ENCODE measurements at places on chromosomes 6 and 20.
A peak's percentile ranks its signal among the peaks of the same experiment; 100 is the strongest.

- DNase-seq = no peak
Observed at GRCh38 chr20:32975698-32976674, 28.2 kb downstream of the SUN5 start.

DNA sequence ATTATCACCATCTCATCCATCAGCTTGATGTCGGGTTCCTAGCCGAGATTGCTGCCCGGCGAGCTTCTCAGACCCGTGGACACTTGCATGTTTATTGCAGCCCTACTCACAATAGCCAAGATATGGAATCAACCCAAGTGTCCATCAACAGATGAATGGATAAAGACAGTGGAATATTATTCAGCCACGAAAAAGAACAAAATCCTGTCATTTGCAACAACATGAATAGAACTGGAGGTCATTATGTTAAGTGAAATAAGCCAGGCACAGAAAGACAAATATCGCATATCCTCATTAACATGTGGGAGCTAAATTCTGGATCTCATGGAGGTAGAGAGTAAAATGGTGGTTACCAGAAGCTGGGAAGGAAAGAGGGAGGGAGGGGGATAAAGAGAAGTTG, 49.1 kb upstream of the SLC2A12 start:
- no peak for DNase-seq

- DNase-seq = peak; percentile 28
Observed at GRCh38 chr6:49806145-49806544, 19.1 kb upstream of the PGK2 start.

GRCh38 chr20:49320460-49320859, 42.6 kb upstream of the ZNFX1 start:
- no peak for DNase-seq

DNA sequence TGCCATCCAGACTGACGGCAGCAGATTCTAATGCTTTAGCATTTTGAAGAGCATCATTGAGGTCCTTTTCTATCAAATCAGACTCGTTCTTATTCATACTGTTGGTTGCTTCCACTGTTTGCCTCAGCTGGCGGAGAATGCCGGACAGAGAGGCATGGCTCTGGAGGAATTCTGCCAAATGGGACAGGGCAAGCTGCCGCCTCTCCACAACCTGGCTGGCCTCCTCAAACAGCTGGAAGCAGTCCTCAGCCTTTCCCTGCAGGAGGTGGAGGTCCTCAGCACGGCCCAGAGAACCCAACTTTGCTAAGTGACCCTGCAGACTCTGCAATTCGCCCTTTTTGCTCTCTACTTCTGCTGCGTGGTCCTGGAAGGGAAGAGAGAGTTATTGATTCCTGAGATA, 220.5 kb downstream of the SYNE1 start:
- DNase-seq = no peak

DNA sequence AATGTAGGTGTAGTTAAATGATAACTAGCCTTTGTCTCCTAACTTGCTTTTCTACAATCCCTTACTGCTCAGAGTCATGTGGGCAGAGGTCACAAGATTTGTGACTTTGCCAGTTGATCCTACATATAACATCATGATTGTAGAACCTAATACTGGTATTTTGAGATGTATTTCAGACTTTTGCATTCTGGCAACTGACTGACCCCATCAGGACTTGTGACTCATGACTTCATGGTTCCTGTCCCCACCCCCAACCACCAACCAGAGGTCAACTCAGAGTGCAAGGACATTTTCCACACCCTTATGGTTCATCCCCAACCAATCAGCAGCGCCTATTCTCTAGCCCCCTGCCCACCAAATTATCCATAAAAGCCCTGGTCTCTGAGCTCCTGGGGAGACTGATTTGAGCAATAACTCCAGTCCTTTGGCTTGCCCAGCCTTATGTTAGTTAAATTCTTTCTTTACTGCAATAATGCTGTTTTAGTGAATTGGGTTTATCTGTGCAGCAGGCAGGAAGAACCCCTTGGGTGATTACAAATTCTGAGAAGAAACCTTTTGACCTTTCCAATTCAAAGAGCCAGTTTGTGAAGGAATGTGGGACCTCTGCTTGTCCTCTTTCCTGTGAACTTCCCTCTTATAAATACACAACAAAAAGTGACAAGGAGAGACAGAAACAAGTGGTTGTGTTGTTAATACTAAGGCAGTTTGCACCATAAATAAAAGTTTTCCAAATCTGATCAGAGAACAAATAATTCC, 588.7 kb downstream of the UTRN start:
- no peak for DNase-seq

DNA sequence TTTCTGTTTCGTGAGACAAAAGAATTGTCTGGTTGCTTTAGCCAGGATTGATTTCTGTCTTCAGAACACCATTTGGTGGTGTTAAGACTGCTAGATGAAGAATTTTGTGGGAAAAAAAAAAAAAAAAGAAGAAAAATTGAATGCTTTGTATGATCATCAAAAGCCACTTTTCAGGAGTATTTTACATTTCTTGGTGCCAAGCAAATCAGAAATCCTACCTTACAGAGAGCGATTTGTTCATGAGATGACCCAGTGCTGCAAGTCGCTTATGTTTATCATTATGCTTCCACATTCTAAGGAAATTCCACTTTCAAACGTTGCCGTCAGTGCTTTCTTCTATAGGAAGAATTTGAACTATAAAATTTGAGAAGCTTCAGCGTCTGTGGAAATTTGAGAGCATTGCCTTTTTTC, 228.7 kb downstream of the BCKDHB start:
- no peak for DNase-seq

- no peak for DNase-seq
Observed at GRCh38 chr20:15976047-15976736, 597.1 kb downstream of the KIF16B start.

GRCh38 chr20:63087872-63088680, 81.3 kb upstream of the BHLHE23 start:
- no peak for DNase-seq

DNA sequence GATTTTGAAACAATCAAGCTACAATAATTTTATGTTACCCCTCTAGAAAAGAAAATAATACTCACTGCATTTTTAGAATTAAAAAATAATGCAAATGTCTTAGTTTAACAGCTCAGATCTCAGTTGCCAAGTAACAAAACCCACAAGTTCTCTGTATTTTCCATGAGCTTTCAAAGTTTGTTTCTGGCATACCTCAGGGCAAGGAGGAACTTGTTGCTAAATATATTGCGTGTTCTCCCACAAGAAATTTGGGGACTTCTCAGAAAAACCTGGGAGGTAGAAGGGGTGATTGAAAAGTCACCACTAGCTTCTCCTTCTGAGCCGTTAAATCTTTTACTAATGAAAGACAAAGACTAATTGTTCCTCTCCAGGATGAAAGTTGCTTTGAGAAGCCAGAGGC, 236.8 kb upstream of the MARCKS start:
- no peak for DNase-seq

DNA sequence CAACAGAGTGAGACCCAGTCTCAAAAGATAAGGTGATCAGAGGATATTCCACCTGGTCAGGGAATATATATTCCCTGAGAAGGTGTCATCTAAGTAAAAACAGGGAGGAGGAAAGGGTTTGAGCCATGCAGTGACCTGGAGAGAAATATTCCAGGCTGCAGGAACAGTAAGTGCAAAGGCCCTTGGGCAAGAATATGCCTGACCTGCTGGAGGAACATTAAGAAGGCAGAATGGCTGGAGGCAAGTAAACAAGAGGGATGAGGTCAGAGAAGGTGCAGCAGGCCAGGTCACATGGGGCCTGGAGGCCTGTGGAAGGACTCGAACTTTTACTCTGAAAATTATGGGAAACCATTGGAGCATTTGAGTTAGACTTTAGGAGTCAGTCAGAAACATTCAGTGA, 6.7 kb downstream of the DEF6 start:
- no peak for DNase-seq

GRCh38 chr6:76774781-76775384, 688.4 kb downstream of the HTR1B start:
- DNase-seq = no peak

- DNase-seq = no peak
Observed at GRCh38 chr20:43972051-43972450, 57.4 kb downstream of the TOX2 start.

- DNase-seq = peak; percentile 88
Observed at GRCh38 chr6:109513571-109514071, 30.6 kb upstream of the ZBTB24 start.

- no peak for DNase-seq
Observed at GRCh38 chr20:53291548-53291947, 302.1 kb downstream of the ZNF217 start.

Data from T-helper 2 cell (primary cell).